ENCODE measurements at places on chromosomes 4 and X.

- no peak for DNase-seq
Observed at GRCh38 chrX:130770615-130771014, 132.4 kb downstream of the ENOX2 start.

DNA sequence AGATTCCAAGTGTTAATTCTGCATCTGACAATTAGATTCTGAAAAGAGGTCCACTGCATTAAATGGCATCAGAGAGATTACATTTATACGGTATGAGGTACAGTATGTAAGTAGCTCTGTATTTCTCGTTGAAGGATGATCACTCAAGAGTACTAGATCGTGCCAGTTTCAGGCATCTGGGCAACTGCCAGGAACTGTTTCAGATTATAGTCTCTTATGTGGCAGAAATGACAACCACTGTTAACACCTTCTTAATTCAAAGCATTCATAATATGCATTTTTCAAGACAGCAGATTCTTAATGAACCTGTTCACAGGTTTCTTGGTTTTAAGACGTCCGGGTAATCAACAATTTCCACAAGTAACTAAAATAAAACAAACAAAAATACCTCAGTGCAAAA, 1.6 kb downstream of the ANKRD50 start:
- no peak for DNase-seq

DNA sequence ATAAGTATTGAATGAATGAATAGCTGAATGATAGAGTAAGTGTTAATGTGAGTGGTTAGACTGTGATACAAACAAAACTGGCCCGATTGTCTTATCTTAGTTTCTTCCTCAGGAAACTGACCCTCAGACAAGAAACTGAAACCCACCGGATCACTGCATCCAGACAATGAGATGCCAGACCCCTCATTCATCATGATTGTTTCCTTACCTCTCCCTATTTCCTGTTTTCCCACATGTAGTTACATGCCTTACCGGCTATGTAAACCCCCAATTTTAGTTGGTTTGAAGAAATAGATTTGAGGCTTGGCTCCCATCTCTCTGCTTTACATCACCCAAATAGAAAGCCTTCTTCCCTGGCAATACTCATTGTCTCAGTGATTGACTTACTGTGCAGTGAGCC, 218.9 kb upstream of the PPP1R2C start:
- no peak for DNase-seq

- peak; percentile 97 for DNase-seq
Observed at GRCh38 chr4:53653484-53654053, 62.3 kb upstream of the LNX1 start.

- no peak for DNase-seq
Observed at GRCh38 chrX:150450519-150451177, 87.5 kb downstream of the MAMLD1 start.
